Stimulated activated naive CD8-positive, alpha-beta T cell treated with anti-CD3 and anti-CD28 coated beads, Interleukin-15, amount 100 ng/mL, for 72 hours (primary cell): ENCODE measurements at places on chromosomes 6 and 20.

GRCh38 chr6:132614554-132614953 lies 9.5 kb downstream of the TAAR2 start:
- no peak for DNase-seq

GRCh38 chr6:100177956-100178355 lies 183.9 kb upstream of the MCHR2 start:
- DNase-seq, result no peak

DNA sequence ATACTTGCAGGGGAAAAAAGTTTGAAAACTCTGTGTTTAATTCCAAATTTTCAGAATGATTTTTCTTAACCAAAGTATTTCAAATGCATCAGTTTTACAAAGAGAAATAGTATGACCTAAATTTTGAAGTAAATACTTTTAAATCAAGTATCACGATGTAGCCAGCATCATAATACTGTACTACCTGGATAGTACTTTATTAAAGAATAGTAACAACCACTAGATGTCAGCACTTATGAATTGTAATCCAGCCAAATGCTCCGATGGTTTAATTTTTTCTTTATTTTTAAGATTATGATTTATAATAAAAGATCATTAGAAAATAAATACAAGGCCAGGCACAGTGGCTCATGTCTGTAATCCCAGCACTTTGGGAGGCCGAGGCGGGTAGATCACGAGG lies 37.2 kb upstream of the HACE1 start:
- no peak for DNase-seq

GRCh38 chr20:326645-327185 lies 1.4 kb downstream of the SOX12 start:
- DNase-seq, result no peak

- no peak for DNase-seq
Measured at GRCh38 chr20:61525781-61526431, 273.8 kb downstream of the CDH4 start.

DNA sequence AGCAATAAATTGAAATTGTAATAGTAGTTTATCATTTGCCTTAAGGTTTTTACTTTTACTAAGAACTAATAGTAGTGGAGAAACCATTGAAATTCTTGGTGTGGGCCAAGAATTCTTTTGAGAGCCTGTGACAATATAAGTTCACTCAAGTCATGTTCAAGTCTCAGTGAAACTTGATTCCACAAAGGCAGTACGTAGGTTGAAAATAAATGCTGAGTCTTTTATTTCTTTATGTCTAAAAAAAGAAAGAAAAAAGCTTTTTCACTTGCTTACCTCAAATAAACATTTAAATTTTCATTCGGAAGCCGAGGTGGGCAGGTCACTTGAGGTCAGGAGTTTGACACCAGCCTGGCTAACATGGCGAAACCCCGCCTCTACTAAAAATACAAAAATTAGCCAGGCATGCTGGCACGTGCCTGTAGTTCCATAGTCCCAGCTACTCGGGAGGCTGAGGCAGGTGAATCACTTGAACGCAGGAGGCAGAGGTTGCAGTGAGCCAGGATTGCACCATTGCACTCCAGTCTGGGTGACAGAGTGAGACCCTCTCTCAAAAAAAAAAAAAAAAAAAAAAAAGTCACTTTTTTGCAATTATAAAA lies 57.8 kb upstream of the NELFCD start:
- no peak for DNase-seq

GRCh38 chr20:2524709-2525506 lies 11.5 kb upstream of the TMC2 start:
- peak; percentile 55 for DNase-seq

DNA sequence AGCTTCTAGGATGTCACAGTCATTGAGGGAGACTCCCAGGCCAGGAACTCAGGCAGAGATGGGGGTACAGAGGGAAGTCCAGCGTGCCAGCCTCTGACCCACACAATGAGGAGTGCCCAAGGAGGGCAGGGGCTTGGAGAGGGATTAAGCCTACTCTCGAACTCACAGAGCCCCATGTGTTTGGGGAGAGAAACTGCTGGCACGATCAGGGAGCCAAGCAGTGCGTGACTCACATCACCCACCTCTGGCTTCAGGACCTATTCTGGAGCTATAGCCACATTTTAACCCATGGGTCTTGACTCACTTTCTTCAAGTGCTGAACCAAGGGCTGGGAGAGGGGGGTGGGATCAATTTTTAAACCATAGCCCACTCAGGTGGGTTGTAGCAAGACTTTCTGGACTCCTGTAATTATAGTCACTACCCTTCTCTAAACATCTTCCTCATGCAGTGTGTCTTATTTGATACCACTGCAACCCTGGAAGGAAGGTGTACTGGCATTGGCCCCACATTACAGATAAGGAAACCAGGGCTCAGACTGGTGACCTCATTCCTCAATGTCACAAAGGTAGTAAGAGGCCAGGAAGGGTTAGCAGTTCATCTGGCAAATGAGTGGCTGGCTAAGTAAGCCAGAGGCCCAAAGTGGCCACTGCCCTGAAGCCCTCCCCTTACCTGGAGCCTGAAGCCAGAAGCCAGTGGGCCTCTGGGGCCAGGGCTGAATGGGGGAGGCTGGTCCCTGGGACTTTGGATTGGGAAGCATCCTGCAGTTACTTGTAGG lies 12.0 kb downstream of the FOXP4 start:
- DNase-seq, result no peak

- no peak for DNase-seq
Measured at GRCh38 chr6:4712291-4712690, 63.9 kb upstream of the CDYL start.

DNA sequence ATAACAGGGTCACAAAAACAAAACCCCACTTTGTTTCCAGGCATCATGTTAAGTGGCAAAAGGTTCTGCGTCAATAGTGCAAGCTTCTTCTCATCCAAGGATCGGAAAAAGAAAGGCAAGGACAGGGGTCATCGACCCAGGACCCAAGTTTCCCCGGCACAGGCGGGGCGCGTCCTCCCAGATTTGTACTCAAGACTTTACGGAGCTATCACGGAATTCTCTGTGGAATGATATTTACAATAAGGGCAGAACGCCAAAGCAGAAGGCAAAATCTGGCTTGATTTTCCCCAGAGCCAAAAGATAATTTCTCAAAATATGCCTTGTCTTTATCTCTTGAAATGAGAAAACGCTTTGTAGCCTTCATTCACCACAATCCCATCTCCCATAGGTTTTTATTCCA lies 25.5 kb downstream of the PDE10A start:
- no peak for DNase-seq

- no peak for DNase-seq
Measured at GRCh38 chr20:50449738-50450492, 60.3 kb upstream of the PTPN1 start.

DNA sequence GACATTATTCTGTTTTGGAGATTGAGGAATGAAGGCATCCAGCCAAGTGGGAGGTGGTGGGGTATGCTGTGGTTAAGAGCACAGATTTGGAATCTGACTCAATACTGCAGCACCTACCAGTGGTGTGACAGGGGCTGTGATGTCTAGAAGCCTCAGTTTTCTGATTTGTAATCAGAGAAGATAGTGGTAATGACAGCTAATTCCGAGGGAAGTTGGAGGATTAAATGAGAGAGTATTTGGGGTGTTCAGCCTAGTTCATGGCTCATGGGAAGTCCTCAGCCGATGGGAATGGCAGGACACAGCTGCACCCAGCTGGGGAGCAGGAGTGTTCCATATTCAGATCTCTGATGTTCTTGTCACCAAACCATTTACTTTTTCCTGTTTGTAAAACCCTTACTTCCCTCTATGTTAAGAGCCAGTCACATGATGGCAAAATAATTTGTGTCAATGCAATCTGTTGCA lies 9.3 kb downstream of the SLC9A8 start:
- no peak for DNase-seq

DNA sequence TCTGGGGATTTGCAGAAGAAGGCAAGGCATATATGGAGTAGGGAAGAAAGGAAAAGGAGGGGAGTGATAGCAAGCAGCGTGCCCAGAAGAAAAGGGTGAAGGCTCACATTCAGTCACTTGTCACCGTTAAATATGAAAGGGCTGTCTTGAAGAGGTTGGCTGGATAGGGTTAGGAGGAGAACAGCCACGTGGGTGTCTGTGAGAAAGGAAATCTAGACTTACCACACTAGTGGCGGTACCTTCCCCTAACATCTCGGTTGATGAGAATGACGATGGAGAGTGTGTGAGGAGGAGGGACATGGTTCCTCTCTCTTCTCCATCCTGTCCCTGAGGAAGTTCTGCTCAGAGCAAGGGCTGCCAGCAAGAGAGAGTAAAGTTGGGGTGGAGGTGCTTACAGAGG lies 74.3 kb upstream of the CCN6 start:
- no peak for DNase-seq
